Fibroblast of skin of left quadriceps (primary cell): ENCODE measurements at places on chromosomes 7 and 10.

DNA sequence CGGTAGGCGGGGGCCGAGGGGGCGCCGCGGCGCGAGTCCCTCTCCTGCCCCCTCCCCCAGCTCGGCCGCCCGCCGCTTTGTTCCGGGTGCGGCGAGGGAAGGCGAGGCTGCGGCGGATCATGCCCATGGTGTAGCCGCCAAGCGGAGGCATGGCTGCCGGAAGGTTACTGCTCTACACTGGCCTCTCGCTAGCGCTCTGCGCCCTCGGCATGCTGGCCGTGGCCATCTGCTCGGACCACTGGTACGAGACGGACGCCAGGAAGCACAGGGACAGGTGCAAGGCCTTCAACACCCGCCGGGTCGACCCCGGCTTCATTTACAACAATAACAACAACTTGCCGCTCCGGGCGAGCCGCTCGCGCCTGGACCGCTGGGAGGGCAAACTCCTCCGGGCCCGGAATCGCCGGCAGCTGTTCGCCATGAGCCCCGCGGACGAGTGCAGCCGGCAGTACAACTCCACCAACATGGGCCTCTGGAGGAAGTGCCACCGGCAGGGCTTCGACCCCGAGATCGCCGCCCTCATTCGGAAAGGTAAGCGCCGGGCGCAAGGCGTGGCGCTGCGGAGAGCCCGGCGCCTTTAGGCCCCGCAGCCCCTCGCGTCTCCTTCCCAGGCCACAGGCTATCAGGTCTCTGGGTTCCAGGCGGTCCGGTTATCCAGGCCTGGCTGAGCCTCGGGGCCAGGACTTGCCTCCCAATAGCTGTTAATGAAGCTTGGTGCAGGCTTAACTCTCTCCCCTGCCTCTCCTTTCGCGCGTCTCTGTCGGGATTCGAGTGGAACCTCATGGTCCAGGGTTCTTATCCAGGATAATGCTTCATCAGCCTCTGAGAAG lies 513 bp downstream of the TMEM178B start:
- DNase-seq: no peak

DNA sequence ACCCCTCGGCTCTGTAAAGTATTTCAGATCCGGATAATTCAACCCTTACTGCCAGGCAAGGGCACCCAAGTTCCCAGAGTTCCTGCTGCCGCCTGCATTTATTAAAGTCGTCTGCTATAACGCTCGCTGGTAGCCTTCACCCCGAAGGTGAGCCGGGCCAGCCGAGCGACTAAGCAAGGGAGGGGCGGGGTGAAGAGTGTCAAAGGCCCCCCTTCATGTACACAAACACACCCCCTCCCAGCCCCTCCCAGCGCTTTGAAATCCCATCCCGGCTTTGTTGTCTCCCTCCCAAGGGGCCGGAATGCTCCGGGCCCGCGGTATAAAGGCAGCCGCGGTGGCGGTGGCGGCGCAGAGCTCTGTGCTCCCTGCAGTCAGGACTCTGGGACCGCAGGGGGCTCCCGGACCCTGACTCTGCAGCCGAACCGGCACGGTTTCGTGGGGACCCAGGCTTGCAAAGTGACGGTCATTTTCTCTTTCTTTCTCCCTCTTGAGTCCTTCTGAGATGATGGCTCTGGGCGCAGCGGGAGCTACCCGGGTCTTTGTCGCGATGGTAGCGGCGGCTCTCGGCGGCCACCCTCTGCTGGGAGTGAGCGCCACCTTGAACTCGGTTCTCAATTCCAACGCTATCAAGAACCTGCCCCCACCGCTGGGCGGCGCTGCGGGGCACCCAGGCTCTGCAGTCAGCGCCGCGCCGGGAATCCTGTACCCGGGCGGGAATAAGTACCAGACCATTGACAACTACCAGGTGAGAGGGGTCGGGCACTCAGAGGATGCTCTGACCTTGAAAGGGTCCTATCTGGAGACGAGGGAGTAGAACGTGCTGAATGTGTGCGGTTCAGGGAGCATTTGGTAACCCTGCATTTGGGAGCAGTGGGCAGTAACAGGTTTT lies at the start of gene DKK1:
TSS of gene DKK1 (plus strand) at position 349 of the 889 bp plus-strand sequence. CDS start at position 503, 154 bp downstream.
- peak; percentile 55 for DNase-seq

DNA sequence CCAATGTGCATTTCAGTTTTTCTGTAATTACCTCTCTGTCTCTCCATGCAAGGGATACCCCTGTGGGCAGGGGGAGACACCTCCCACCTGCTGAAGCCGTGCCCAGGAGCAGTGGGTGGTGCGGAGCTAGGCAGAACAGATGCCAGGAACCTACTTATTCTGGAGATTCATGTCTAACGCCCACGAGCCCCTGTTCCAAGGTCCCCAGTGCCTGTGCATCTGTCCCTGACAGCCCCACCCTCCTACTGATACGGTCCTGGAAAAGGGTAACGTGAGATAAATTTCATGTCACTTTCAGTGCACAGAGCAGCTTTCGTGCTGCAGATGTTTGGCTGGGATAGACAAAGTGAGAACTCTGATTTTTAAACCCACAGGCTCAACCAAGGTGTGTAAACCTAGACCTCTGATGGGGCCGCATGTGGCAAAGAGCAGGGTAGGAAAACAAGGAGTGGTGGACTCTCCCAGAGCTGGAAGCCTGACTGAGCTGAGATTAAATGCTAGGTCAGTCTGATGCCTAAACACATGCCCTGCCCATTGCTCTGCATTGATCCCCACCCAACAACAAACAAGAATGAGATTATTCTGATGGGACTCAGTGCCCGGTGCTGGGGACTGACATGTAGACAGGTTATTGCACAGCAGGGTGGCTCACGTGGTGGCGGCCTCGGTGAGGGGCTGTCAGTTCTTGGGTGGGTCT lies 123.6 kb upstream of the GDF10 start:
- DNase-seq: no peak

GRCh38 chr10:124704428-124705380 lies 39.5 kb downstream of the FAM53B start:
- no peak for DNase-seq

DNA sequence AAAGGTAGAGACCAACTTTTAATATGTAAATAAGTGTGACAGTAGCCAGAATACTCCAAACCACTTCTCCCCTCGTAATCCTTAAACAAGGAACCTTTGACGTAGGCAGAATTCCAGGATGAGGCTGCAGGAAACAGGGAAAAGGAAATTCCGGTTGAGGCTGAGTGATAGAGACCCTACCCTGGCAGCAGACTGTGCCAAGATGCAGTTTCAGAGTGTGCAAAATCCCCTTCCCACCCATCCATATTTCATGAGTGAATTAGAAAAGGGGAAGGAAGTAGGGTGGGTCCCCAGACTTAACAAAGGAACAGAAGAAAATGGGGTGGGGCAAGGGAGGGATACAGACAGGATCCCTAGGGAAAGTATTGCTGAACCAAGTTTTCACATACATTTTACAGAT lies 143.0 kb downstream of the RAPGEF5 start:
- DNase-seq: no peak

DNA sequence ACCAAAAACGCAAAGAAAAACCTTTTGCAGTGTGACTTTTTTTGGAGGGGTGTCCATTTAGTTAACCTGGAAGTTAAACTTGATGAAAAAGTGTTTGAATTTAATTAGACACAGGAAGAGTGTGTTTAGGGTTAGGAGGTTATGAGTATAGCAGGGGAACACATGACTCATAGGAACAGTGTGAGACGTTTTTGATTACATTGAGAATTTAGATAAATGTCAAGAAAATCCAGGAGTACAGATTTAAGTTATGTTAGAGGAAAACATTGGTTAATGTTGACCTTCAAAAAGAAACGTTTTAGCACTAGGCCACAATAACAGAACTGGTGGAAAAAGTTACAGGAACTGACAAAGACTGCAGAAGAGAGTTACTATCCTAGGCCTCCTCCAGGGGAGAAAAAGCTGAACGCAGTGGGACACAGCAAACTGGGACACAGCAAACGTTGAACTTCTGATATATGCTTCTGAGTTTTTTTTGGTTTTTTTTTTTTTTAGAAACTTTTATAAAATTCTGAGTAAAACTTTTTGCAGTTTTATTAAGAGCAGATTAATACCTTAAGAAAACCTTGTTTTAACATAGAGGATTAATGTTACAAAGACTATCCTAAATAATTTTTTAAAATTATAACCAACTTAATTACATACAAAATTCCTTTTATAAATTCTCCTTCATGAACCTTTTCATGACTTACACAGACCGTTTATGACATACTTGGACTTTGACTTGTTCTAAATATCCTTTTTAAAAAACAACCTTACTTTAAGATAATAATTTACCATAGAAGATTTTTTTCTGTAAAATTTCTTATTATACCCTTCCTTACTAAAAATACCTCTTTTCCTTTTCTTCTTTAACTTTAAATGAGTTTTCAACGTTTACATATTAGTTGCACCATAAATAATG lies 22.2 kb downstream of the LANCL2 start:
- DNase-seq: no peak

- DNase-seq: no peak
Observed at GRCh38 chr7:103735377-103735776, 254.1 kb downstream of the RELN start.

GRCh38 chr7:87709258-87709657 lies 81.1 kb downstream of the RUNDC3B start:
- DNase-seq: no peak

DNA sequence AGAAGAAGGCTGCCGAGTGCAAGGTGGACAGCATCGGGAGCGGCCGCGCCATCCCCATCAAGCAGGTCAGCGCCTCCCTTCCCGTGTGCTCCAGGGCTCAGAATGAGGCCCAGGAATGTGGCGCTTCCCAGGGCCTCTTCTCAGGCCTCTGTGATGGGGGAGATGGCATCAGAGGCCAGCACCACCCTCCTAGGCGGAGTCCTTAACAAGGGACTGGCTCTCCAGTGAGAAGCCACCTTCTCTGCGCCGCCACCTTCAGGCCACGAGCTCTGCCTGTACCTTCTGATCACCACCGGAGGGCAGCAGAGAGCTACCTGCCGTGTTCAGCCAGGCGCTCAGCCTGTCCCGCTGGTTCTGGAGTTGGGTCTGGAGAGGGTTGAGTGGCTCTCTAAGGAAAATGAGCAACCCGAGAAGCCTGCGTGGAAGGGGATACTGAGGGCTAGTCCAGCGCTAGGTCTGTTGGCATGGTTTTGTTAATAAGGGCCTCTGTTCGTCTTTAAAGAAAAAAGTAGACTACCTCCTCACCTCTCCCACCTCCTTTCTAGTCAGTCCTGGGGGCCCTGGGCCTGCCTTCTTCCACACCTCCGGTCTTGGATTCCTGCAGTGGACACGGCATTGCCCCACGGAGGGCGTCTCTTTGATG lies 37.7 kb downstream of the AGAP3 start:
- peak; percentile 53 for DNase-seq
